RWPE1 (cell line): ENCODE measurements at places on chromosomes 1 and 21.

GRCh38 chr1:225437710-225438437, 10.0 kb upstream of the LBR start:
- DNase-seq: no peak

DNA sequence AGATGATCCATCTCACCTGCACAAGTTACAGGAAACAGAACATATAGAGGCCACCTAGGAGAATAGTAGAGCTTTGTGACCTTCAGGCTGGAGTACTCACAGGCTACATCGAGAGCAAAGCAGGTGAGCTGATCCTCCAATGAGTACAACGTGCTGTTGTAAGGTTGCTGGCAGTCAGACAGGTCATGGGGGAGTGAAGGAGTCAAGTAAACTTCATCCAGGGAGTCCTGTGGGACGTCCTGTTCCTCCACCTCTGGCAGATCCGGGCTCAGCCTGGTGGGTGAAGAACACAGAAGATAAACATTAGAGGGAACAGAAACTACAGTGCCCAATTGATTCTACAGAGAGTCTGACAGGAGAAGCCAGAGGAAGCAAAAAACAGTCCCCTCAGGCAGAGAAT, 62.5 kb downstream of the PRKAB2 start:
- no peak for DNase-seq

DNA sequence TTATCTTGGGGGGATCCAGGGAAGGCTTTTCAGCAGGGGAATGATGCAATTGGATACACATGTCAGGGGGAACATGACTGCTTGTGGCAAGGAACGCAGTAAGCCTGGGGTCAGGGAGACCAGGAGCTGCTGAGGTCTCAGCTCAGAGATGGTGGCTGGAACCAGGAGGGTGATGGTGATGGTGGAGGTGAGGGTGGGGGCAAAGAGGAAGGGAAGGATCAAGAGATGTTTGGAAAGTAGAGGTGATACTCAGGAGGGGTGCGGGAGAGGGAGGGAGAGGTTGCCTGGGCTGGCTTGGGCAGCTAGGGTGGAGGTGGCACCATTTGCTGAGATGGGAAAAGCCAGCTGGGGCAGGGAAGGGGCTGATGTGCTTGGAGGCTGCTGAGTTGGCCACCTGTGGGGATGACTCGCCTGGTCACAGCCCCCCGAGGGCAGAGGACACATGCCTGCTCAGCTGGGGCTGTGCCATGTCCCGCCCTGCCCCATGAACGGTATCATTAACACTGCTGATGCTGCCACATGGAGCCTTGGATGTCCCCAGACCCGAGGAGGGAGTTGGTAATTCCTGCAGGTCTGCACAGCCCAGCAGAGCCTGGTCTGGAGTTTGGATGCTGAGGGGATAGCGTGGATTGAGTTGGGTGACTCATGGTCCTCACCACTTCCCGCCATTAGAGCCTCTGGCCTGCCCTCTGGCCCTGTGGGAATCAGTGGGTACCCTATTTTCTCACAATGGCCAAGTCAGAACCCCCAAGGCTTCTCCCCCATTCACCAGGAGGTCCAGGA, 6.3 kb upstream of the PADI1 start:
- no peak for DNase-seq

- no peak for DNase-seq
Observed at GRCh38 chr21:44461464-44462001, 6.2 kb downstream of the LRRC3 start.

GRCh38 chr21:35696644-35697043, 363.7 kb downstream of the SETD4 start:
- DNase-seq: no peak

DNA sequence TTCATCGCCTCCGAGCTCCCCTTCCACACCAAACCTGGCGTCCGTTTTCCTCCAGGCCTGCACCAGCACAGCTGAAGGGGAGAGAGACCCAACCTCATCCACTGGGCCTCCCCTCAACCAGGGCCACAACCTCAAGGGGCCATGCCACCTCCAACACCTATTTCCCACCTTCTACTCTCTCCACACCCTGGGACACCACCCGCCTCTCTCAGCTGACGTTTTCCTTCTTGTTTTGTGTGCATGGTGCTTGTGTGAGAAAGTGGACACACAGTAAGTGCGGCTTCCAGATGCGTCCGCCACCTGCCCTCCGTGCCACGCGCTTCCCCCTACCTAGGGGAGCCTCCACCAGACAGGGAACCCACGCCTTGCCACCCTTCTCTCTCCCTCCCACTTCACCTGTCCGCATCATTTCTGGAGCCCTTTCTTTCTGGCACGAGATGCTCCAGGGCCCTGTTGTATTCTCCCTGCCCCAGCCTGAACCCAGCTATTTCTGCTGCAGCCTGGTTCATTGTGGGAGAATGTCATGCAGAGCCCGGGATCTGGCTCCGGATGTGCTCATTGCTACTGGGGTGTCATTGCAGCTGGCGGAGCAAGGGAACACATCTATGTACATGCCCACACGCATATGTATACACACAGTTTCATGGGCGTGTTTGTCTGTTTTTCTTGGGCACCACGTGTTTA, 1.3 kb upstream of the GNB1 start:
- DNase-seq: peak; percentile 30

GRCh38 chr1:150256198-150256553, 1.4 kb upstream of the CA14 start:
- no peak for DNase-seq

GRCh38 chr21:38905752-38906151, 100.0 kb downstream of the ETS2 start:
- no peak for DNase-seq

DNA sequence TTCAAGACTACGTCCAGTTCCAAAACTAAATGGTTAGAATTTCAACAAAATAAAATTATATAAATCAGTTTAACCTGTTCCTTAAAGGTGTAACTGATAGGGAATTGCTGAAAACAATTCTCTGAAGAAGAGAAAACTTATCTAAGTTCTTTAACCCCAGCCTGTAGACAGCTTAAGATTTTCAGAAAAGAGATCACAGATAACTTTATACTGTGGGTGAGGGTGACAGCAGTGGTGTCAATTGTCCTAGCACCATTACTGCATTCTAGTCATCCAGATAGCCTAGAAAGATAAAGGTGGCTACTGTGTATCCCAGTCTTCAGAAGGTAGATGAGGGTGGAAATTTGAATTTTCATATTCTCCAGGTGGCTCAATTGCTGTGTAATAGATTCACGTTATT, 19.7 kb upstream of the DEGS1 start:
- no peak for DNase-seq

DNA sequence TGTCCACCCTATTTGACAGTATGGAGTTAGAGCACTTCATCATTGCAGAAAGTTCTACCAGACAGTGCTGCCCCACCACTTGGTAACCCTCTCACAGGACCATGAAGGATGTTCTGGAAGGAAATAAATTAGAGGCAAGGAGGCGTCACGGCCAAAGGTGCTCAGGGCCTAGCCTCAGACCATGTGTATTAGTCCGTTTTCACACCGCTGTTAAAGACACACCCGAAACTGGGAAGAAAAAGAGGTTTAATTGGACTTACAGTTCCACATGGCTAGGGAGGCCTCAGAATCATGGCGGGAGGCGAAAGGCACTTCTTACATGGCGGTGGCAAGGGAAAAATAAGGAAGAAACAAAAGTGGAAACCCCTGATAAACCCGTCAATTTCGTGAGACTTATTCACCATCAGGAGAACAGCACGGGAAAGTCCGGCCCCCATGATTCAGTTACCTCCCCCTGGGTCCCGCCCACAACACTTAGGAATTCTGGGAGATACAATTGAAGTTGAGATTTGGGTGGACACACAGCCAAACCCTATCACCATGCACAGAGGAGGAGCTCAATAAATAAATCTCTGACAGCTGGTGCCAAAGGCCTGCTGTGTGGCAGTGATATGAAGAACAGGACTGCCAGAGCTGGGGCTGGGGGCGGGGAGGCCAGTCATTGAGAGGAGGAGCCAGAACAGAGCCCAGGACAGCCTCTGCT, 75.8 kb downstream of the FHAD1 start:
- DNase-seq: no peak

- DNase-seq: no peak
Observed at GRCh38 chr1:230022666-230023380, 44.2 kb upstream of the GALNT2 start.
